ENCODE measurements at places on chromosomes 1 and 21.

GRCh38 chr21:36704281-36704957 is 5.5 kb downstream of the SIM2 start:
- peaks cover 29% of the 10 kb centered on the region for H3K4me1 ChIP-seq
- H3K36me3 ChIP-seq, result no peaks in the 10 kb centered on the region
- no peak overlapping the region for H3K4me3 ChIP-seq
- no peak for DNase-seq

DNA sequence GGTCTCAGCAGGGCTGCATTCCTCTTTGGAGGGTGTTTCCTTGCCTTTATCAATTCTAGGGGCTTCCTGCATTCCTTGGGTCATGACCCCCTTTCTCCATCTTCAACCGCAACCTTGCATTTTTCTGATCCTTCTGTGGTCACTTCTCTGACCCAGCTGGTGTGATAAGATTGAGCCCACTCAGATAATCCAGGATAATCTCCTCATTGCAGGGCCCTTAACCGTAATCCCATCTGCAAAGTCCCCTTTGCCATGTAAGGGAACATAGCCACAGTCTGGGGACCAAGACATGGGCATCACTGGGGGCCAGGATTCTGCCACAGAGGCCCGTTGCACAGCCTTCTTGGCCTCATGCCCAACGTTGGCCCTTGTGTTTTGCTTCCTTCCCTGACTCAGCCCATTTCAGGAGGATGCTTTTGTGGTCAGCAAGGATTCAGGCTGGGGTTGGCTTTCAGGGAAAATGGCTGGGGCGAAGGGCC is 35.0 kb upstream of the IL19 start:
- H3K27me3 ChIP-seq, result no peaks in the 10 kb centered on the region
- no peak overlapping the region for H3K27ac ChIP-seq
- H3K36me3 ChIP-seq, result peaks cover 12% of the 10 kb centered on the region
- DNase-seq, result no peak
- H3K4me3 ChIP-seq, result no peak overlapping the region

DNA sequence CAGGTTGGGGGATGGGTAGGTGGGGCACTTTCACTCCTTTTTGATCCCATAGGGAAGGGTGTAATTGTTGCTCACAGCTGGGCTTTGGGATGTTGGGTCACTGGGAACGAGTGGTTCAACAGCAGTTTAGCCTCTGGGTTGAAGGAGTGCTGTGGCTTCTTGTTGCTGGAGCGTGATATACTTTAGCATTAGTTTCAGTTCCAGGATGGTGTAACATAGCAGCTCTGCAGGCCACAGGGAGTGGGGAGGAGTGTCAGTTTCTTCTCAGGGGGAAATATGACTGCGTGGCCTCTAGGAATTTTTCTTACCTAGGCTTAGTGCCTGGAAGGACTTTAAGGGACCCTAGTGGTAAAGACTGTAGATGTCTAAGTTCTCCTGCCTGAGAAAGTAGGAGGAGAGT is 1105.3 kb upstream of the TMPRSS15 start:
- H3K4me1 ChIP-seq, result no peaks in the 10 kb centered on the region
- no peaks in the 10 kb centered on the region for H3K36me3 ChIP-seq
- no peak overlapping the region for H3K27ac ChIP-seq
- no peaks in the 10 kb centered on the region for H3K27me3 ChIP-seq

GRCh38 chr1:189289346-189289745 is 1188.3 kb downstream of the BRINP3 start:
- H3K4me1 ChIP-seq, result no peaks in the 10 kb centered on the region
- DNase-seq, result no peak
- H3K4me3 ChIP-seq, result no peak overlapping the region
- peaks cover 7% of the 10 kb centered on the region for H3K27me3 ChIP-seq

GRCh38 chr1:194044892-194045291 is 858.5 kb upstream of the B3GALT2 start:
- H3K36me3 ChIP-seq, result no peaks in the 10 kb centered on the region
- no peaks in the 10 kb centered on the region for H3K27me3 ChIP-seq
- no peak overlapping the region for H3K27ac ChIP-seq

DNA sequence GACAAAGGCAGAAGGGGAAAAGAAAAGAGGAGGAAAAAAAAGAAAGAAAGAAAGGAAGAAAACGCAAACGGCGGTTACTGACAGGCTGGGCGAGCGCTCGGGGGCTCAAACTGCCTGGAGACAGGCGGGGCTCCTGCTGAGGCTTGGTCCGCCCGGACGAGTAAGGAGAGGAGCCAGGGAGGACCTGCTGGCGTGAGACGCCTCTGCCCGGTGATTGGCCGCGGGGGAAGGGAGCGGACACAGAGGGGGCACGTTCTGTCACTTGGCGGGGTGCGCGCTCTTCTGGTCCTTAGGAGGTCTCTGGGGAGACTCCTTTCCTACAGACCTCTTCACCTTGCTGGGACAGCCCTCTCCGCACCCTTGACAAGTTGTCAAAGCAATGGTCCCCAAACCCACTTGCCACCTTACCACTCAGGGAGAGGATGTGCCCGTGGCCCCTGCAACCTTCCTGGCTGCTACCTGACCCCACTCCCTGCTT is 791 bp upstream of the PIK3R3 start:
- peak overlapping the region; percentile 93 for H3K4me3 ChIP-seq
- peak overlapping the region; percentile 100 for H3K27ac ChIP-seq
- no peaks in the 10 kb centered on the region for H3K36me3 ChIP-seq
- DNase-seq, result no peak

- peaks cover 26% of the 10 kb centered on the region for H3K4me1 ChIP-seq
- H3K27ac ChIP-seq, result peak overlapping the region; percentile 55
- H3K27me3 ChIP-seq, result peaks cover 19% of the 10 kb centered on the region
- no peak overlapping the region for H3K4me3 ChIP-seq
- DNase-seq, result no peak
These were observed 205.5 kb downstream of the KCNJ6 start for GRCh38 chr21:37710546-37711285.

- H3K27ac ChIP-seq, result no peak overlapping the region
- no peaks in the 10 kb centered on the region for H3K27me3 ChIP-seq
- DNase-seq, result no peak
- H3K36me3 ChIP-seq, result no peaks in the 10 kb centered on the region
These were observed 114.7 kb downstream of the ACTL8 start for GRCh38 chr1:17869815-17870214.

GRCh38 chr1:3069491-3070308 is 697 bp downstream of the PRDM16 start:
- peaks cover 77% of the 10 kb centered on the region for H3K27me3 ChIP-seq
- no peaks in the 10 kb centered on the region for H3K36me3 ChIP-seq
- peak; percentile 63 for DNase-seq
- peak overlapping the region; percentile 62 for H3K4me3 ChIP-seq

DNA sequence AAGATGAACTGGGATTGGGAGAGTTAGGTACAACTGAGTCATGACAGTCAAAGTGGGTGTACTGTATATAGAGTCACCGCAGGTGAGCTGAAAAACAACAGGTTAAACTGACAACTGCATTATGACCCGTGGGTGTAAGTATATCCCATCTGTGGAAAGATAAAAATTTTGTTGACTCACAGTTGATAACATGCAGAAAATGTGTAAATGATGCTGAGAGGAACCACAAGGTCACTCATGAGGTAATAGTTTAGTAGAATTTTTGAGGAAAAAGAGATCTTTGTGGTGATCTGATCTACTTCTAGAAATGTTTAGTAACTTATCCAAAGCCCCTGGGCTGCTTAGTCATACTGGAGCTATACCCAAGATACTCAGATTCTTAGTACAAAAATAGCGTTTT is 838 bp downstream of the OR2C3 start:
- no peak overlapping the region for H3K4me3 ChIP-seq
- no peak overlapping the region for H3K27ac ChIP-seq
- no peaks in the 10 kb centered on the region for H3K27me3 ChIP-seq
- DNase-seq, result no peak
- peaks cover 2% of the 10 kb centered on the region for H3K4me1 ChIP-seq
- no peaks in the 10 kb centered on the region for H3K36me3 ChIP-seq

GRCh38 chr21:44419679-44420078 is 35.6 kb upstream of the LRRC3 start:
- no peak overlapping the region for H3K4me3 ChIP-seq
- peaks cover 3% of the 10 kb centered on the region for H3K4me1 ChIP-seq
- peaks cover 4% of the 10 kb centered on the region for H3K27me3 ChIP-seq
- H3K27ac ChIP-seq, result no peak overlapping the region
- no peaks in the 10 kb centered on the region for H3K36me3 ChIP-seq
- DNase-seq, result no peak

DNA sequence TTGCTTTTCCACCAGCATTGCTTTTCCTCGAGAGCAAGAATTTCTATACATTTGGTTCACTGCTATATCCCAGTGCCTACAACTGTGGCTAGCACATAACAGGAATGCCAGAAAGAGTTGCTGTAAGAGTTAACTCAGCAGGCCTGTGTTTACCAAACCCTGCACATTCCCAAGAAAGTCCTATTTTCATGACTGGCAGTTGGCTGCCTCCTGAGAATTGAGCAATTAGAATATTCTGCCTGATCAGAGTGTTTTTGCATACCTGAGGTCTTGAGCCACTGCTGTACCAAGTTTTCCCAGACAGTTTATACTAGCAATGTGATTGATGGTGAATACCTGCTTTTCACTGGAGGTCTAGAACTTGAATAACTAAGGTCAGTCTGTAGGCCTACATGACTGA is 2.7 kb upstream of the GNPAT start:
- H3K4me1 ChIP-seq, result peaks cover 22% of the 10 kb centered on the region
- H3K27me3 ChIP-seq, result no peaks in the 10 kb centered on the region
- peaks cover 17% of the 10 kb centered on the region for H3K36me3 ChIP-seq
- no peak for DNase-seq
- no peak overlapping the region for H3K27ac ChIP-seq
- H3K4me3 ChIP-seq, result no peak overlapping the region

DNA sequence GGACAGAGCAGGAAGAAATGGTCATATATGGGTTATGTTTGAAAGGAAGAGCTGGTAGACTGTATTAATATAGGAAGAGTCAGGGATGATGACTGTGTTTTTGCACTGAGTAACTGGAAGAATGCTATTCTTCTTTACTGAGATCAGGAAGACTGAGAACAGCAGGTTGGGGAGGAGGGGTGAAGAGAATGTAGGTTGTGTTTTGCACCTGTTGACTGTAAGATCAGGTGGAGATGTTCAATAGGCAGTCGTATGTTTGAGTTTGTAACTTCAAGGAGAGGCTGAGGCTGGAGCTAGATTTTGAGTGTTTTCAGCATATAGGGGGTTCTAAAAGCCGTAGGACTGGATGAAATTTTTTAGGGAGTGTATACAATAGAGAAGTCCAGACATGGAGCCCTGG is 97.2 kb downstream of the CAMTA1 start:
- H3K27ac ChIP-seq, result no peak overlapping the region
- no peaks in the 10 kb centered on the region for H3K27me3 ChIP-seq
- DNase-seq, result no peak
- H3K4me1 ChIP-seq, result no peaks in the 10 kb centered on the region

DNA sequence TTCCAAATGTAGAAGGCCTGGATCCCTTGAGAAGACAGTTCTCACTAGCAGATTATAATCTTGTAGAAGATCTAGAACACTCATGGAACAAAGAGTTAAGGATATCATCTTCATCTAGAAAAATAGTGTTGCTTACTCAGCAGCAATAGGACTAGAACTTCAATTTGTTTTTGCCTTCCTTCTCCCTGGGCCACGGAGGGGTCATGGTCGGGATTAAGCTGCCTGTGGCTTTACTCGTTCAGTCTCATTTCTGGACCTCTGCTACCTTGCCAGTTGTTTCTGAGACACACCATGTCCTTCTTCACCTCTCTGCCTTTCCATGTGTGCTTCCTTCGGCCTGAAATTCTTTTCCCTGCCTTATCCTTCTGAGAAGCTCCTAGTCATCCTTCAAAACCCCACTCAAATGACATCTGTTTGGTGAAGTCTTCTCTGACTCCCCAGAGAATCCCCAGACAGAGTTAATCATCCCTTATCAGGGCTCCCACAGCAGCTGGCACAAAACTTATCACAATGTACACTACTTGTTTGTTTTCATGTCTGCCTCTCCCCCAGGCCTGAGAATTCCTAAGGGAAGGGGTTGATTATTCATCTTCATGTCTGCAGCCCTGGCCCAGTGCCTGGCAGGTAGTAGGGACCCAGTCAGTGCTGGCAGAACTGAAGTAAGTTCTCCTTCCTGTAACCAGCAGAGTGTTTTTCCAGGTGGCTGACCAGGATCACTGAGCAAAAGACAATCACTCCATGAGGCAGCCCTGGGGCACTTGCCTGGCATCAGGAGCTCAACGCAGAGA is 15.5 kb upstream of the SNX27 start:
- H3K27me3 ChIP-seq, result peaks cover 5% of the 10 kb centered on the region
- no peak for DNase-seq
- peak overlapping the region; percentile 84 for H3K27ac ChIP-seq
- no peak overlapping the region for H3K4me3 ChIP-seq
- H3K36me3 ChIP-seq, result no peaks in the 10 kb centered on the region
- peaks cover 24% of the 10 kb centered on the region for H3K4me1 ChIP-seq

- H3K27ac ChIP-seq, result no peak overlapping the region
- H3K4me3 ChIP-seq, result no peak overlapping the region
- peaks cover 1% of the 10 kb centered on the region for H3K4me1 ChIP-seq
- H3K36me3 ChIP-seq, result no peaks in the 10 kb centered on the region
- DNase-seq, result no peak
These were observed 34.9 kb upstream of the RUNX3 start for GRCh38 chr1:24964811-24965570.

DNA sequence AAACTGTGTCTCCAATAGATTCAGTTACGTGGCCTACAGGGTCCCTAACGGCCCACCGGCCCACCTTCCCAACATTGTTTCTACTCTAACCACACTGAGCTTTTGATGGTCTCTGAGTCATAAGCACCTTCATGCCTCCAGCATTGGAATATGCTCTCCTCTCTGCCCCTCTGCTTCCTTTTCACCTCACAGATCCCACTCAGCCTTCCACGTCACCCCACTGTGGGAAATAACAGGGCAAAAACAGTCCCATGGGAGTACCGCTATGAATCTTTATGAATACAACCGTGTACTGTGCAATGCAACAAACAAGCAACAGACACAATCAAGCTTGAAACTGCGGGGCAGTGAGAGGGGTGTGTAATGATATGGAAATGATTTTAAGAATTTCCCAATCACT is 5.3 kb upstream of the SARS1 start:
- no peaks in the 10 kb centered on the region for H3K4me1 ChIP-seq
- H3K4me3 ChIP-seq, result no peak overlapping the region
- peaks cover 2% of the 10 kb centered on the region for H3K27me3 ChIP-seq

Measured in mesothelial cell of epicardium (in vitro differentiated cells).